ENCODE measurements at places on chromosomes 16 and 17.

DNA sequence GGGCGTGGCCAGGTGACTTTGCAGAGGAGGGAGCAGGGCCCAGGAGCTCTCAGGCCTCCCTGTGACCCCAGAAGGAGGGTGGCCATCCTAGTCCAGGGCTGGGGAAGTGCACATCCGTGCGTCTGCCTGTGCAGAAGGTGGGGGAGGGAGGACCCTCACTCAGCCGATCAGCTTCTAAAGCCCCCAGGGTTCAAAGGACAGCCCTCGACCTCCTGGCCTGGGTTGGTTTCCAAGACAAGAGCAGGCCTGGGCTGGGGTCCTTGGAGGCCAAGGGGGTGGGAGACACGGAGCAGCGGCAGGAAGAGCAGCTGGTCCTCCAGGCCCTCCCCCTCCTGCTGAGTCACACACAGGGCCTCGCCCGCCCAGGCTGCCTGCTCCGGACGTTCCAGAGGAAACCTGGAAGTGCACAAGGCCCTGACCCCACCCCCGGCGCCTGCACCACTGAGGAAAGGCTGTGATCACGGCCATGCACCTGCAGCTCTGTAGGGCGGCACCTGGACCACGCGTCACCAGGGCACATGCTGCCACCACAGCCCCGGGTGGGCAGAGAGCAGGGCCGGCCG lies 67.1 kb upstream of the ZNF469 start:
- no peak for DNase-seq

DNA sequence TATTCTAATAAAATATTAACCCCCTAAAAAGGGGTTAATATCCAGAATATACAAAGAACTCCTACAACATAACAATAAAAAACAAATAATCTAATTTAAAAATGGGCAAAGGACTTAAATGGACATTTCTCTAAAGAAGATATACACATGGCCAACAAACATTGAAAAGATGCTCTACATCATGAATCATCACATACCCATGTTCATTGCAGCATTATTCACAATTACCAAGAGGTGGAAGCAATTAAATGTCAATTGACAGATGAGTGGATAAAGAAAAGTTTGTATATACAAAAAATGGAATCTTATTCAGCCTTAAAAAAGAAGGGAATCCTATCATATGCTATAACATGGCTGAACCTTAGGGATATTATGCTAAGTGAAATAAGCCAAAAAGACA lies 36.8 kb downstream of the CPD start:
- DNase-seq: no peak

DNA sequence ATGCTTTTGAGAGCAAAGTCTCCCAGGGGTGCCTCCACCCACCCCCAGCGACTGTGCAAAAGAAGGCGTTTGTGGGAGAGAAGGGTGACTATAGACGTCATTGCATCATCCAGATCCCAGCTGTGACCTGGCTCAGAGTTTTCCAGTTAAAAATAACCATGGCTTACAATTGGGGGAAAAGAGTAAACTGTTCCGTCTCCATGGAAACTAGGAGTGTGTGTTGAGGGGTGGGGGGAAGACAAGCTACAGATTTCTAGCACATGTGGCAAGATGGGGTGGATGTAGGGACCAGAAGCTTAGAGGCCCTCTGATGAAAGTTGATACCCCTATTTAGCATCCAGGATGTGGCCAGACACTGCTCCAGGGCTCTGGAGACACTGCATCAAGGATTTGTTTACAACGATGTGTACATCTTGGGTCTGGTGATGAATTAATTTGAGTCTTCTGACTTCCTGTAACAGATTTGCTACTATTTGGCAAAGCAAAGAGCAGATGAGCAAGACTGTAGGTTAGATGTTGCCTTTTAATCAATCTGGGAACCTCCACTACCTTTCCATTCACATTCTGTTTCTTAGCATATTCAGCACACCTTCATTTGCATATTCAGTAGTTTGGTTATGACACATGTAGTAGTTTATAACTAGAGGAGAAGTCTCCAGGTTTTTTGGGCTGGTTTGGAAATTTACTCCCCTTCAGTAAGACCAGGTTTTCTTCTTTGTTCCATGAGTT lies 6.2 kb upstream of the DUSP14 start:
- no peak for DNase-seq

DNA sequence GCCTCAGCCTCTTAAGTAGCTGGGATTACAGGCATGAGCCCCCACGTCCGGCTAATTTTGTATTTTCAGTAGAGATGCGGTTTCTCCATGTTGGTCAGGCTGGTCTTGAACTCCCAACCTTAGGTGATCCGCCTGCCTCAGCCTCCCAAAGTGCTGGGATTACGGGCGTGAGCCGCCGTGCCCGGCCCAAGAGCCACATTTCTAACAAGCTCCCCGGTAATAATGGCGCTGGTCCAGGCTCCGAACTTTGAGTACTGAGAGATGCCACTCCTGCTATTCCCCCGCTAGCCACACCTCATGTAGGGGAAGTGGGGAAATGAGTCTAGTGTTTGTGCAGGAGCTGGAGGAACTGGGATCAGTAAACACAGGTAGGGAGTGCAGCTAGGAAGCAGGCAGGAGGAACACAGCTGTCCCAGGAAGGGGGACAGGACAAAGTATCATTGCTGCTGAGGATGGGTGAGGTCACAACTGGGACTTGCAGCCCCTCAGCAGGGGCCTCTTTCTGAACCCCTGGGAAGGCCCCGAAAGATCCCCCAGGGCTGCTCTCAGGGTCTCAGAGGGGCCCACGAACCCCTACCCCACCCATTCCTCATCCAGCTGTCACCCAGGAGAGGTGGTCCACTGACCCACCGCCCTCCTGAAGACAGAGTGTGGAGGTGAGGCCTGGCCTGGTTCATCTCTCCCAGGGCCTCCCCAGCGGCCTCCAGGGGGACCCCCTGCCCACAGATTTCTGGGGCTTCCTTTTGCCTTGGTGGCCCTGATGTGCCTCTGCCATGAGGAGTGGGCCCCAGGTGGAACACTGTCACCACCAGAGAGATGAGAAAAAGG lies 3.7 kb upstream of the KREMEN2 start:
- DNase-seq: no peak

- no peak for DNase-seq
These were observed 60.2 kb downstream of the SMPD3 start for GRCh38 chr16:68388124-68388523.

DNA sequence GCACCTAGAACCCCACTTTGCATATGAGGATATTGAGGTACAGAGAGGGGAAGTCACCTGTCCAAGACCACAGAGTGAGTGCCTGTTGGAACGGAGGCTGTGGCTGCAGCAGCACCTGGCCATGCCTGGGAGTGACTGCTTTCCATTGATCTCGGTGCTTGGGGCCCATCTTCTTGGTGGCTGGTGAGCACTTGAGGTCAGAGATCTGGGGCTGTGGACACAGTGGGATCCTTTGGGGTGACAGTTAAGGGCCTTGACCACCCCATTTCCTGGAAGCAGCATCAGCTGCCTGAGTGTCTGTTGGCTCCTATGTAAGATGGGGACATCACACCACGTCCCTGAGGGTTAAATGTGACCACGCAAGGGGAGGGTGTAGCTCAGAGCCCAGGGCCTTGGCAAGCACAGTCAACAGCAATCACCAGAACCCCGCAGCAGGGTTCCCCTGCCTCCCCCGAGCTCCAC lies 111.7 kb downstream of the IRF8 start:
- DNase-seq: no peak

- DNase-seq: no peak
These were observed 39.9 kb upstream of the ICAM2 start for GRCh38 chr17:64060331-64060730.

GRCh38 chr17:48717367-48718226 lies 4.7 kb downstream of the PRAC1 start:
- no peak for DNase-seq

DNA sequence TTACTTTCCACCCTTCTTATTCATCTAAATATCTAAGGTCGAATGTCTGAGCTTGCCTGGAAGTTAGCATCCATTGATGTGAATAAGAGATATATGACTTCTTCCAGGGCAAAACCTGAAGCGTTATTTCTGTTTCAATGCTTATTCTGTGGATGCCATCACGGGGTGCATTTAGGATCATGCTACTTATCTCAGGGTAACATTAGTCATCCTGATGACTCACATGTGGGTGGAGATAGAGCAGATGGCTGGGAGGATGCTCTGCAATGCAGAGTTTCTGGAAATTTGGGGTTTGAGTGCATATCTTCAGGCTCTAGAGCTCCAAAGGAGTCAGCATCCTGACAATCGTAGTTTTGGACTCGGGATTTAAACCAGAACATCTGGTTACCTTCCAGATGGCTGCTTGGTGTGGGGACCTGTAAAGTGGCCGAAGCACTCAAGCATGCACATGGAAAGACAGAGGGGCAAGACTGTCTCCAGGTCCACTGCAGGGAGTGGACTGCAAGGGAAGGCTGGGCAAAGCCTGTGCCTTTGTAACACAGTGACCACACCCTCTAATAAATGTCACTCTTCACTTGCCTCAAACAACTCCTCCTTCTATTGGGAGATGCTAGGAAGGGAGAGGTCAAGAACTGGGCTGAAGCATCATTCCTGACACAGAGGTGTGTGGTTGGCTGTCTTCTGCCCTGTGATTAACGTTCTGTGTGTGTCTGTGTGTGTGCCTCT lies 175.2 kb upstream of the SALL1 start:
- no peak for DNase-seq

DNA sequence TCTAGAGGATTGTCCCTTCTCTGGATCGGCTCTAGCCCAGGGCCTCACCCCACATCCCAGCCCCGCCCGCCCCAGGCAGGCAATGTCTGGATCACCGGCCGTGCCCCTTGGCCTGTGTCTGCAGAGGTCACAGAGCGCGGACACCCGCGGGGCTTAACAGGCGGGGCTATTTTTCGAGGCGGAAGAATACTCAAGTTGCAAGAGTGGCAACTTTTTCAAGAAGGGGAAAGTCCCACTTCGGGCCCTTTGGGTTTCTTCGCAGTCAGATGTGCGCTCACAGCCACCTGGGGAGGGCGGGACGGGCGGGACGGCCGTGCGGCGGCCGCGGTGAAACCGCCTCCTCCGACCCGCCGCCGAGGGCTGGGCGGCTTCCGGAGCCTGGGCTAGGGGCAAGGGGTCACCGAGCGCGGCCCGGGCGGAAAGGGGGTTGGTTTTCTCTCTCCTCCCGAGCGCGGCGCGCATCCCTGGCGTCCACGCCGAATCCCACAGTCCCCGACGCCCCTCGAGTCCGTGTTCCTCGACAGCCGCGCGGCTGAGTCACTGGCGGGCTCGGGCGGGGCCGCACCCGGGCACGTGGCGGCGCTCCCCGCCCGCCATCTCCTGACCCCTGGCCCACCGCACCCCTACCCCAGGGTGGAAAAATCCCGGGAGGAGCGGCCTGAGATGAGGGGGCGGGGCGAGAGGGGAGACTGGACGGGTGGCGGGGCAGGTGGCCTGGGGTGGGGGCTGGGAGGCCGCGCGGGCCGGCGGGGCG lies 1.2 kb upstream of the PFN1 start:
- DNase-seq: no peak

- DNase-seq: no peak
These were observed 134.7 kb upstream of the CIBAR2 start for GRCh38 chr16:85246973-85247372.

GRCh38 chr16:15607700-15608396 lies 35.1 kb downstream of the MARF1 start:
- no peak for DNase-seq

- DNase-seq: no peak
These were observed at the start of gene GNAO1 for GRCh38 chr16:56191156-56191815. Gene GNAO1, plus strand, starts transcription at chr16:56191489. Its CDS starts 747 bp downstream, at chr16:56192236.

- no peak for DNase-seq
These were observed 22.3 kb downstream of the ERN1 start for GRCh38 chr17:64107500-64108236.

- DNase-seq: no peak
These were observed at the start of gene TRIM47 for GRCh38 chr17:75878174-75878998. Gene TRIM47, minus strand, starts transcription at chr17:75878581. Its CDS starts 33 bp downstream, at chr17:75878548.

- no peak for DNase-seq
These were observed 660 bp downstream of the RBBP6 start for GRCh38 chr16:24539850-24540601.

DNA sequence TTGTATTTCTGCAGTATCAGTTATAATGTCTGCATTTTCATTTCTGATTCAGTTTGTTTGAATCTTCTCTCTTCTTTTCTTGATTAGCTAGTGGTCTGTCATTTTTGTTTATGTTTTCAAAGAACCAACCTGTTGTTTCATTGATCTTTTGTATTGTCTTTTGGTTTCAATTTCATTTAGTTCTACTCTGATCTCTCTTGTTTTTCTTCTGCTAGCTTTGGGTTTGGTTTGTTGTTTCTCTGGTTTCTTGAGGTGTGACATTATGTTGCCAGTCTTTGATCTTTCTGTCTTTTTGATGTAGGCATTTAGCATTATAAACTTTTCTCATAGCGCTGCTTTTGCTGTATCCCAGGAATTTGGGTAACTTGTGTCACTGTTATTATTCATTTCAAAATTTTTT lies 107.2 kb downstream of the PHKB start:
- DNase-seq: no peak

DNA sequence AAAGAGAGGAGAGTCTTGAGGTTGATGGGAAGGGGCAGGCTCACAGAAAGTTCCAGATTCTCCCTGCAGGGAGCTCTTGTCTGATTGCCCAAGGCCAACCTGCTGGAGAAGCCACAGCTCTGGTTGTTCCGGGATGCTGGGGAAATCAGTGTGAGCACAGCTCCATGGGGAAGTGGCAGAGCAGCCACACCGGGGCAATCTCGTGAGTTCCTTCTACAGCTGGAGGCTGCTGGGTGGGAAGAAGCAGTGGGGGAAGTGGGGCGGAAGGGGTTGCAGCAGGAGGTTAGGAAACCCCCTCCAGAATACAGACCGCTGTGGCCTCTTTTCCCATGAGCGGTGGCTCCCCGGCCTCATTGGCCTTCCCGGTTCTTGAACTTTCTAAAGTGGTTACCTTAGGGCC lies 34.0 kb downstream of the KIAA0513 start:
- no peak for DNase-seq

DNA sequence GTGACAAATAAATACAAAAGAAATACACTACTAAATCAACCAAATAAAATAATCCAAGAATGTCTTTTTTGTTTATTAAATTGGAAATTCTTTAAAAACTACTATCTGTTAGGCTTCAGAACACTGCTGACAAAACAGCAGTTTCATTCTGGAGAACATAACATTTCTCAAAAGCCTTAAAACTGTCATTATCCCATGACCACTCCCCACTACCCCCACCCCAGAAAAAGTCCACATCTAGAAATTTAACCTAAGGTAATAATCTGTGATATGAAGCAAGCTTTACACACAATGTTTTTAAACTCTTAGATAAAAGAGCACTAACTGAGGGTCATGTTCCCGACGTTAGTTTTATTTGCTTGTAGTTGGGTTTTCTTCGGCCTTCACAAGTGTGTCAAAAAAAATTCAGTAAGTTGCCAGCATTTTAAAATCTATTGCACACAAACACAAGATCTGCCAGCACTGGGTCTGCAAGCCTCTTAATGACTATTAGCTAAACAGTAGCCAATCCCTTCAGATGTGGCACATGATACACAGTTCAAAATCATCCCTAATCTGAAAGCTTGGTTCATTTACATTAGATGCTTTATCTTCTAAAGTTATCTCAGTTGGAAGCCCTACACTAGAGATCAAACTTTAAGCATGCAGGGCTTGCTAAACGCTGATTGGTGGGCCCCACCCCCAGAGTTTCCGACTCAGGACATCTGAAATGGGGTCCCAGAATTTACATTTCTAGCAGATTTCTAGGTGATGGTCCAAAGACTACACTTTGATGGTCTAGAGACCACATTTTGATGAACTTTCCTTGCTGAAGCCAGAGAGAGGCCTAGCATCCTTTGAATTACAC lies 75.2 kb downstream of the KANSL1 start:
- DNase-seq: no peak

- DNase-seq: no peak
These were observed 759 bp downstream of the UBE2O start for GRCh38 chr17:76452127-76452659.

GRCh38 chr17:74196541-74197317 lies 6.7 kb upstream of the RPL38 start:
- DNase-seq: no peak
